ENCODE measurements at places on chromosomes 6 and 20.
A peak's percentile ranks its signal among the peaks of the same experiment; 100 is the strongest.

DNA sequence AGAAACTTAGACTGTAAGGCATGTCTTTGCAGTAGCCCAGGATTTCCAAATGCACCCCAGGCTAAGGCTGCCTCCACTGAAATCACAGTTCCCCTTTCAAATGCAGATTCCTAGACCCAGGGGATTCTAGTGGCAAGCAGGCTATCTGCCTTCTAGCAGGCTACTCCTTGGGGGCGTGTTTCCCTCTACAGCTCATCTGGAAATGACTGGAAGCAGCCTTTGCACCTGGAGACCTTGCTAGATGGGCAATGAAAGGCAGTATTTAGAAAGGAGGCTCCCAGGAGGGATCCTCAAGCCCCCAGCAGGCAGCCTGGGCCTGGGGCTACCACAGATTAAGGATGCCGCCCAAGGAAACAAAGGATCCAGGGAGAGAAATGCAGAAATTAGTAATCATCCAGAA is 26.0 kb upstream of the SYNDIG1 start:
- no peak for DNase-seq

DNA sequence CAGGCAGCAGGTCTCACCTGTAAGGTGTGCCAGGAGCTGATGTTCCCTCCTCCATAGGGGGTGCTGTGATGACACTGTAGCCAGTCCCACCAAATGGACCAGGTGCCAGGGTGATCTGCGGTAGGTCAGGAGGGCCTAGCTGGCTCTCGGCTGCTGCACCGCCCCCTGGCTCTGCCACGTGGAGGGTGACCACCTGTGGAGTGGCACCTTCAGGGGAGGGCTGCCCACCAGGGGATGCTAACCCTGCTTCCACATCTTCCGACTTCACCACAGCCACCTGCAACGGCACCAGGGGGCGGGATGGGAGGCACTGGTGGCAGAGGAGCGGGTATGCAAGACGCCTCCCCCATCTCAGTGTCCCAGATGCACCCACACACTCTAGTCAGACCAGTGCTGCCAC is 18.3 kb downstream of the ZNF335 start:
- no peak for DNase-seq

GRCh38 chr20:33561692-33562601 is 72.1 kb downstream of the CBFA2T2 start:
- DNase-seq = peak; percentile 99

- DNase-seq = no peak
Observed at GRCh38 chr20:2745936-2746635, 53.5 kb downstream of the EBF4 start.

- DNase-seq = no peak
Observed at GRCh38 chr20:25221592-25222460, 26.1 kb upstream of the PYGB start.

- DNase-seq = no peak
Observed at GRCh38 chr20:18650224-18650623, 62.4 kb downstream of the DTD1 start.

DNA sequence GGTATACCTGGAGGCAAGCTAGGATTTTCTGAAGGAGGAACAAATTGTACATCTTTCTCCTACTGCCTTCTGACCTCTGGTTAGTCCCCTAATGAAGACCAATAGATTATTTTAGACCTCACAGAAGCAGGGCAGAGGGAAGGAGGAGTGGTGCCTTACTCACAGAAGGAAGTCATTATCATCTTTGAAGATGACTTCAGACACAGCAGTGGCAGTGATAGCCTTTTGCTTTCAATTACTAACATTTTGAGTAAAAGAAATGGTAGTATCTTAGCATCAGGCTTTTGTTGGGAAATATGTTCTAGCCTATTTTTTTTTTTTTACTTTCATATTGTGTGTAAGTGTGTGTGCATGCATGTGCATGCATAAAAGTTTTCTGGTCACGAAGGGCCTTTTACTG is 164.2 kb upstream of the PLN start:
- peak; percentile 26 for DNase-seq

- no peak for DNase-seq
Observed at GRCh38 chr6:107833136-107833535, 9.0 kb upstream of the SCML4 start.

DNA sequence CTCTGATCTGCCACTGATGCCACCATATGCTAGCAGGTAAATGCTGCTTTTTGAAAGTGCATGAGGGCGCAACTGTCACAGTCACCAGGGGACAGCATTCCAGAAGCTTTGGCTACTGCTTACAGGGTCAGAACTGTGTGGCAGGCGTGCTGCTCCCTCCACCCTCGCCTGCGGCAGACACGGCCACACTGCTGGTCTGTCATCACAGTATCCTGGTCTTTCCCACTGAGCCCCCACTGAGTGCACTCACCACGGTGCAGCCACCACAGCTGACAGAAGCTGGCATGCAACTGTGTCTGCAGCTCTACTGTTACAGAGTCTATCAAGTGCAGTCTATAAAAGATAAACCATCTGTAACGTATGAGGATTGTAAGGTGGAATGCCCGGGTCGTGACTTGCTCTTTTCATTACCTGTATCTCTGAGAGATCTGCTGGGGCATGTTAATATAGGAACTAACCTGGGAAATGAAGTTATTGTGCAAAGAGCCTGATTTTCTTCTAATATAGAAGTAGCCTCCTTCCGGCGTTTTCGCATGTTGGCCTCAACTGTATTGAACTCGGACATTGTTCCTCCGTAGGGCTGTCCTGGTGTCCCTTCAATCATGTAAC is 24.5 kb downstream of the GCLC start:
- DNase-seq = no peak

- no peak for DNase-seq
Observed at GRCh38 chr6:109383438-109383940, 1.2 kb upstream of the CD164 start.

- DNase-seq = peak; percentile 99
Observed at GRCh38 chr6:45445749-45446549, 68.2 kb upstream of the SUPT3H start.

GRCh38 chr20:16493486-16493885 is 79.8 kb downstream of the KIF16B start:
- DNase-seq = no peak

DNA sequence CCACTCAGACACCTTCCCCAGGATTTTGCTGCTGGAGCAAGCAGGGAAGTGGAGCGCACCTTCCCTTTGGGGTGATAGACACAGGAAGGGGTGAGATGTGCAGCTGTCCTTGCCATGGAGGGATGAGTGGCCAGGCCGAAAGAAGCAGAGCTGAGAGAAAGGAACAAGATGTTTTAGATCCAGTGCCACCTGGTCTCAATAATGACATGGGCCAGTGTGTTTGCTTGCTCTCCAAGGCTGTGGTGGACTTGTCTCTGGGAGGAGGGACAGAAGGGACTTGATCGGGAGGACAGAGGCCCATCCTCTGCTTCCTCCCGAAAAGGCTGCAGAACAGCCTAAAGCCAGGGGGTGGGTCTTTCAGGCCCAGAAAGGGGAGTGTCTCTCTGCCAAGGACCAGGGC is 61.7 kb upstream of the CCDC167 start:
- no peak for DNase-seq

- no peak for DNase-seq
Observed at GRCh38 chr20:63746751-63747315, 7.3 kb downstream of the SLC2A4RG start.

GRCh38 chr6:25899123-25899522 is 25.1 kb upstream of the SLC17A3 start:
- DNase-seq = peak; percentile 2

DNA sequence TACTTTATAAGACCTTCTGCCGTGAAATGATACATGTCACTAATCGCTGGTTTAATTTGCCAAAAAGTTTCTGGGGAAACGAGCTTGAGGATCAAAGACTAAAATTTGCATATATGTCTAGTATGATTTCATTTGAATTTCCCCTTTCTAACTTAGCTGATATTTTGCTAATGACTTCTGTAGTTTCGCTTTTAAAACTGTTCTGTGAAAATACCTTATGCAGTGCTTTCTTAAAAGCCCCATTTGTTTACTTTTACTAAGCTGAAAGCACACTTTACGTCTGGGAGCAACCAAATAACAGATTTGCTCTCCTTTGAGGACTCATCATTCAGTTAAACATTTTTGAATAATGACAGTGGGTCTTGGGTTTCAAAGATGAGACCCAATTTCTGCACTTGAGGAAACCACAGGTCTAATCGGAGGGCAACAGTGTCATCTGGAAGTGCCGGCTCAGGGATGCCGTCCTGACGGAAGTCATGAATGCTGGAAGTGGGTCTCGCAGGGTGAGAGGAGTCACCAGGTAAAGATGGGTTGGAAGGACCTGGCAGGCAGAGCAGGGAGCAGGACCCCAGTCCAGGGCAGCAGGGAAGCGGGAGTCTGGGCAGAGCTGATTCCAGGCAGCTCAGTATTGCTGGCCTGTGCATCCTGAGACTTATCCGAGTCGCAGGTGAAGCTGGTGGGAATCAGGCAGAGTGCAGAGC is 33.2 kb downstream of the PLEKHG1 start:
- no peak for DNase-seq

DNA sequence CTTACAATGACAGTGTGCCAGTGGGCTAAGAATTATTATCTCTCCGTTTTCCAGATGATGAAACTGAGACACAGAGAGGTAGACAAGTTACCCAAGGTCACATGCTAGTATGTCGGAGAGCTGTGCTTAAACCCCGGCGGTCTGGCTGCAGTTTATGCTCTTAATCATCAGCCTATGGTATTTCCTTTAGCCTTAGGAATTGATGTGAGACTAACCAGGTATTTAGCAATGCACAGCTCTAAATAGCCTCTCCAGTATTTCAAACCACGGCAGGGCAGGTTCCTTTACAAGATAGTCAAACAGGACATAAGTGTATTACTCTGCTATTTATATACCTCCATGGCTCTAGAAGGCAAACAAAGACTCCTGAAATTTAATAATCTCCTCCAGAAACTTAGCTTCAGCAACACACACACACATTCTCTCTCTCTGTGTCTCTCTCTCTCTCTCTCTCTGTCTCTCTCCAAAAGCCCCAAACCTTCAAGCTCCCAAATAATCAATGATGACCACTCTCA is 142.0 kb upstream of the ZNF217 start:
- DNase-seq = peak; percentile 85

DNA sequence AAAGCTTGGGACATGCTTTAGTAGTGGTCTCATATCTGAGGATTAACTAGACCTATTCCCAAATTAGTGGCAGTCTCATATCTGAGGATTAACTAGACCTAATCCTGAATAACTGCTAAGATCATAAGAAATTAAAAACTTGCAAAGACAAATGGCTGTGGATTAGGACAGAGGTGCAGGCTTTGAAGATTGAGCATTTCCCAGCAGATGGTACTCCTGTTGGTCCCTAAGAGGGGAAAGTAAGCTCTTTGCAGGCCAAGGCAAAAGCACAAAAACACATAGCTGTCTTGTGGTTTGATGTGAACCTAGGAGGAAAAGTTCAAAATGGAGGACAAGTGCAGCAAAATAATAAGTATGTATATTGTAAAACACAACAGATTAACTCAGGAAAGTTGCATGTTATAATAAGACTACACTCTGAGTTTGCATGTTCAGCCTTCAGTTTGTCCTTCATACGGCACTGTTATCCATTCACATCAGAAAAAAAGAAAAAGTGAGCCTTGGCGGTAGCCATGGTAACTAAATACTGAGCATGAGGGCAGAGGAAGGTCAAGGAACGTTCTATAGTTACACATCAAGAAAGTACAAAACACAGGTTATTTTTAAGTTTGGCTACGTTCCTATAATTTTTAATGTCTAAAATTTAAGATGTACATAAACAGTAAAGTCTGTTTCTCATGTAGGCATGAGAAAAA is 62.8 kb downstream of the FILIP1 start:
- DNase-seq = no peak

DNA sequence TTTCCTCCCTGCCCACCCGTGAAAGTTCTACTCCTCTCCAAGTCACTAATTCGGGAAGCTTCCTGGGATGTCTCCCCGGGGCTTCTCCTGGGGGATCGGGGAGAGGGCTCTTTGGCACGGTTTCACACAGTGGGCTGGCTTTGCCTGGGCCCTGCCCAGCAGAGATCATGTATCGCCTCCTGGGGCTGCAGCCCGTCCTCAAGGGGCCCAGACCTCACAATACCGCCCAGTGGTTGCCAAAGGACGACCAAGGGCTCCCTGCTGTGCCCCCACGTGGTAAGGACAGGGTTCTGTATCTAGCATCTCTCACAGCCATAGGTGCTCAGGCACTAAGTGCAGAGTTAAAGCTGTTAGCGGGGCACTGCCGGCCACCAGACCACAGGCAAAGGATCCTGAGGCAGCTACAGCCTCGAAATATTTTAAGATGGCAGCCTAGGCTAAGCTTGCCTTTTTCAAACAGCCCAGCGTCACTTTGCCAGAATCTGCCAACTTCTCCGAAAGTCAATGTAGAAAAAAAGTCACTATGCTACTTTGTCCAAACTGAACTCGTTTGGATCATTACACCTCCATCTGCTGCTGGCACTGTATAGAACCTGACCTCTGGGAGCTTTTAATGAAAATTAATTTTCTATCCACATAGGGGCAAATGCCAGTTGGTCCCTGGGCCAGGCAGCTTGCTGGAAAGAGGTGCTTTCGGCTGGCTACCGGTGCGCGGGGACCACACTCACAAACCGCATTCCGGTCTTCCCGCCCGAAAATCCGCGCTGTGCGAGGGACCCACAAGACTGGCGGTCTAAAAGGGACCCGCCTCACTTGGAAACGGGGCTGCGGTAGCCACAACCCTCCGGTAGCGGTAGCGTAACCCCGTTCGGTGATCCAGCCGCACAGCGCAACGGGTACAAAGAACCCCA is 1.3 kb upstream of the NNAT start:
- no peak for DNase-seq

- peak; percentile 7 for DNase-seq
Observed at GRCh38 chr6:35025232-35026188, 115.6 kb downstream of the TCP11 start.

DNA sequence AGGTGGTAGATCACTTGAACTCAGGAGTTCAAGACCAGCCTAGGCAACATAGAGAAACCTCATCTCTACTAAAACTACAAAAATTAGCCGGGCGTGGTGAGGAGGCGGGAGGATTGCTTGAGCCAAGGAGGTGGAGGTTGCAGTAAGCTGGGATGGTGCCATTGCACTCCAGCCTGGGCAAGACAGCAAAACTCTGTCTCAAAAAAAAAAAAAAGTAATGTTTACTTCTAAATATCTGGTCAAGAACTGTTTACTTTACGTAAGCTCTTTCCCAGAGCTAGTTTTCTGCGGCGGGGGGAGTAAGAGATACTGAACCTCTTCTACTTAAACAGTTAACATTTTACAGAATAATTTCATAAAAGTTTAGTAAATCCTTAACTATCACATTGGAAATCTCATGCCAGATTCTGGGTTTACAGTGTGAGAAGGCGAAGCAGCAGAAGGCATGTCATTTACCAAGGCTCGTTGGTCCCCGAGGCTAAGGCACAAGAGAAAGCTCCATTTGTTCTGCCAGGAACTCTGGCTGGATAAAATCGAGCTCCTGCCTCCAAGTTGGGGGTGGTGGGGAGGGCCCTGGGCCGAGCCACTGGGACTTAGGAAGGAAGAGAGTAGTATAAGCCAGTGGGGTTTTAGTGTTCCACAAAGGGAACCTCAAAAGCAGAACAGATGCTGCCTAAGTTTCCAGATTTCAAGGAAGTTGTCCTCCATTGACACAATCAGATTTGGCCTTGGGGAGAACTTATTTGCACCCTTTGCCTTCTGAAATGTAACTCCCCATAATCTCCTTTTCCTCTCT is 41.7 kb downstream of the ARFGEF2 start:
- DNase-seq = no peak

Measured in fibroblast of mammary gland (primary cell).